ENCODE measurements at places on chromosomes 4 and X.

DNA sequence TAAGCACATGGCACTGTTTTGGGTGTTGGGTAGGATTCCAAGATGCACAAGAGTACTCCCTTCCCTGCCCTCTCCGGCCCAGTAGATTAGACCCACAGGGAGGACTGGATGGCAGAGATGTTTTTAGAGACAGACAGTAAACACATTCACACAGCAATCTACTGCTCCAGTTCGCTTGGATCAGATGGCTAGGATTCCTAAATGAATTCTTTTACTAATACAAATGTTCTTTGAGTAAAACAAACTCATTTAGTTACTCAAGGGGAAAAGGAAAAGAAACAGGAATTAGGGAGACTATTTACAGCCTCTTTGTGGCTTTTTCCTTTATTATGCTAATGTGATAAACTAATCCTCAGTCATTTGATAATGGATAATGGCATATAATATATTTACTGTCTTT, 5.9 kb downstream of the SNX25 start:
- no peak for DNase-seq

DNA sequence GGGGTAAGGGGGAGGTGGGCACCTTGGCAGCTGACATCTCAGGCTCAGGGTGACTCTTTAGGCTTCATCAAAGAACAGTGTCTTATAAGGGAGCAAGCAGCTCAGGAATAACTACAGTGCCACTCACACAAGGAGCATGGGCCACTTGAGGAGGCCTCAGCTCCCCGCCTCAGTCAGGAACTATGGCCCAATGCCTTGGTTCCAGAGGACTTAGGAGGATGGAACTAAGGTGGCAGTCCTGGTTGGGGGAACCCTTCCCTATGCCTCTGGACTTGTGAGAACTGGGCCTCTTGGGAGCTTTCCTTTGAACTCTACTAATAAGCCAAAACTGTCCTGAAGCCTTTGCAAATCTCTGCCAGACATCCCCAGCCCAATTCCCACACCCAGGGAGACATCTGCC, 160.6 kb downstream of the EFNB1 start:
- no peak for DNase-seq

DNA sequence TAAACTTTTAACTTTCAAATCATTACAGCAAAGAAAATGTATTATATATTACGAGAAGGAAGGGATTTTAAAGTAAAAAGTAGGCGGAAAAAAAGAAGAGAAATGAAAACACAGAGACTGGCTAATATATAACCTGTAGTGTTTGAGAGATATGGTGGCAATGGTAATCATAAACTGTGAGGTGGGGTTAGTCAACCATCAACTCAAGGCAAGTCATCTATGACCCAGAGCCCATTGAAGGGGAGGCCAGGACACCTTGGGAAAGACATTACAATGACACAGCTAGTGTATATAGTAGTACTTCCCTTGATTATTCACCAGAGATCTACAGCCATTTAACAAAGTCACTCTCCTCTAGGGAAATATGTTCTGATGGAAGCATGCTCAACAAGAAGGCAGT, 423.9 kb upstream of the PITX2 start:
- no peak for DNase-seq

GRCh38 chr4:108155373-108155772, 13.4 kb downstream of the LEF1 start:
- no peak for DNase-seq
